ENCODE measurements at places on chromosomes 2 and 18.

- DNase-seq = no peak
Observed at GRCh38 chr2:74448771-74449170, 6.1 kb upstream of the INO80B start.

GRCh38 chr2:57396355-57397098, 650.1 kb upstream of the VRK2 start:
- no peak for DNase-seq

DNA sequence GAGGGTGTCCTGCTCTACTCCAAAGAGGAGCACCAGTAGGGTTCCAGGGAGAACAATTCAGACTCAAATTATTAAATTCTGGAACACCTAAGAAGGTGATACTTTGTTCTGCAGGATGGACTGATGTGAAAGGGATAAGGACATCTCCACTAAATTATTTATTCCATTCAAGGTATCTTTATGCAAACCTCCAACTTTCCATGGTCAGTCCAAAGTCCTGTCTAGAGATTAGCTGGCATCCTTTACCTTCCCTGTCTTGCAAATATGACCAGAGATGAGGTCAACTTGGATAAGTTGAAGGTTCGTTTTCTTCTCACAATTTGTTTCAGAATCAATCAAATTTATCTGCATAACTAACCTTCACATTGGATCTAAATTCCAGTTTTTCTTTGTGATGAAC, 8.7 kb upstream of the ZBTB14 start:
- no peak for DNase-seq

GRCh38 chr2:108787216-108787541, 608 bp downstream of the CCDC138 start:
- DNase-seq = no peak

- DNase-seq = no peak
Observed at GRCh38 chr18:7417727-7418126, 149.4 kb upstream of the PTPRM start.

DNA sequence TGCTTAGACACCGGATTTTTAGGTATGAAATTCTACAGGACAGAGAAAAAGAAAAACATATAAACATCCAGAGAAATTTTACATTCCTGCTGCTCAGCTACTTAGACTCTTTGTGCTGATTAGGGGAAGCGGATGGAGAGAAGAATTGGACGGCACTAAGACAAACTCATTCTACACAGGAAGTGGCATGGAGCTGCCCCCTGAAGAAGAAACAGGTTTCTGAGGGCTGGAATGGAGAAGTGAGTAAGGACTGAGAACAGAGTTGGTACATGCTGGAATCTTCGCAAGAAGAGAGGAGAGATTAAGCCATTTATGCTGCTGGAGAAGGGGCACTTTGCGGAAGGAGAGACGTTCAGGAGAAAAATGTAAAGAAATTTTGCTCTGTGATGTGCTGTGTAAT, 253.0 kb upstream of the ERBB4 start:
- DNase-seq = no peak

DNA sequence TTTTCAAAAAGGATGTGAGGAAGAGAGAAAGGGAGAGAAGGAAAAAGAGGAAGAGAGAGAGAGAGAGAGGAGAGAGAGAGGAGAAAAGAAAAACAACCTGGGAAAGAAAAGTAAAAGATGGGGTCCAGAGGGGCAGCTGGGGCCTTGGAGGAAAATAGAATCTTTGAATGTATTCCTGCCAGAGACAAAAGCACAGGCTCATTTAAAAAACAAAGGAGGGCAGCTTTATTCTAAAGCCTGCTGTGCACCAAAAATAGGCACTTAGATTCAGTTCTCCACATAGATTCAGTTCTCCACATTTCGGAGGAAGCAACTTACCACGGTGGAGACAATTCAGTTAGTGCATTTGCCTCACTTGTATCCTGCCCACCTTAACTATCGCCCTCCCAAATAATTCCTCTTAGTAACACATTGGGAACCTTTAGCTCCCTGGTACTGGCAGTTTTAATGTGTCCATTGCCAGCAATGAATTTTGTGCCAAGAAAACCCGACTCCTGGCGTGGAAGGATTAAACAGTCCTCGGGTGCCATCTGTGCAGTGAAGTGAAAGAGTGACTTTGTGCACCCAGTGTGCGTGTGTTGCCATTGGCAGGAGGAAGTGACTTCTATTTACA, 71.3 kb downstream of the DPP4 start:
- no peak for DNase-seq

GRCh38 chr2:232292395-232293154, 86.0 kb upstream of the ALPP start:
- no peak for DNase-seq

- DNase-seq = no peak
Observed at GRCh38 chr2:2164326-2164917, 166.7 kb downstream of the MYT1L start.

- no peak for DNase-seq
Observed at GRCh38 chr2:238497610-238498005, 70.9 kb downstream of the ASB1 start.

DNA sequence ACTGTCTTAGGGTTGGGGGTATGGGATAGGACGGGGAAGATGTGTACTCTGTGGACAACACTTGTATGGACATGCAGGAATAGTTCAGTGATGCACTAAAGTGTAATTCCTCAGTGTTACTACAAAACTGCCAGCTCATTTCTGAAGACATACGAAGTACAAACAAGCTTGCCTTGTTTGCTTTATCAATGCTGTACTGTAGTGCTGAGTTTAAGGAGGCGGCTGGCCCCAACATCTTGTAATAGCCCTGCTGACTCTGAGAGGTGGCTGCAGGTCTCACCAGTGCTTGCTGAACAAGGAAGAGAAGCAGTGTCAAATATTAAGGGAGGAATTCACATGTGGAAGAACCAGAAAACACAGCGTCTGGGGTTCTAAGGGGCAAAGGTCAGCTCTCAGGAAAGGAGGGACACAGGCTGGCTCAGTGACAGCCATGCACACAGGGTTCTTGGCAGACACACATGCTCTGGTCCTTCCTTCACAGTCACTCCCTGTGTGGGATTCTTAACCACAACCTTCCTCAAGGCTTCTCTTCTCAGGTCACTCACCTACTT, 39.8 kb upstream of the EVA1A start:
- no peak for DNase-seq

DNA sequence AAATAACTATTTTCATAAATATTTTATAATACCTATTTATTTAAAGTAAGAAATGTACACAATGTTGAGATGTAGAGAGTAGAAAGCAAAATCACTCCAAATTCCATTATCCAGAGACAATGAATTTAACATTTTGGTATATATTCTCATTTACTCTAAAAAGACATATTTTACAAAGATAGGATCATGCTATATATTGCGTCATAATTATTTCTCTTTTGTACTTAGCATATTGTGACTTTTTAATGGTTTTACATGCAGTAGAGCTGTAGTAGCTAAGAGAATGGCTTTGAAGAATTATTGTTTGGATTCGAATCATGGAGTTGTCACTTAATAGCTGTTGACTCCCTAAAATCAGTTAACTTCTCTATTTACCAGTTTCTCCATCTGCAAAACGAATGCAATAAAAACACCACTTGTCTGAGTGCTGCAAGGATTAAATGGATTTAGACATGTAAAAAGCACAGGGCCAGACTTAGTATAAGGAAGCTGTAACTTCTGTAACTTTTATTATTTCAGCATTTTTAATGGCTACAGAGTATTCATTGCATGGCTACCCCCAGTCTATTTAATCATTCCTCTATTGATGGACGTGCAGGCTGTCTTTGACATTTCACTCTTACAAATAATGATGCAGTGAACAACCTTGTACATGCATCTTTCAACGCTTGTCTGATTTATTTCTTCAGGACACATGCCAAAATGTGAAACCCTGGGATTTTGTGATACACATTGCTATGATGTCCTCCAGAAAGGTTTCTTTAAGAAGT, 33.2 kb downstream of the KCNS3 start:
- no peak for DNase-seq

DNA sequence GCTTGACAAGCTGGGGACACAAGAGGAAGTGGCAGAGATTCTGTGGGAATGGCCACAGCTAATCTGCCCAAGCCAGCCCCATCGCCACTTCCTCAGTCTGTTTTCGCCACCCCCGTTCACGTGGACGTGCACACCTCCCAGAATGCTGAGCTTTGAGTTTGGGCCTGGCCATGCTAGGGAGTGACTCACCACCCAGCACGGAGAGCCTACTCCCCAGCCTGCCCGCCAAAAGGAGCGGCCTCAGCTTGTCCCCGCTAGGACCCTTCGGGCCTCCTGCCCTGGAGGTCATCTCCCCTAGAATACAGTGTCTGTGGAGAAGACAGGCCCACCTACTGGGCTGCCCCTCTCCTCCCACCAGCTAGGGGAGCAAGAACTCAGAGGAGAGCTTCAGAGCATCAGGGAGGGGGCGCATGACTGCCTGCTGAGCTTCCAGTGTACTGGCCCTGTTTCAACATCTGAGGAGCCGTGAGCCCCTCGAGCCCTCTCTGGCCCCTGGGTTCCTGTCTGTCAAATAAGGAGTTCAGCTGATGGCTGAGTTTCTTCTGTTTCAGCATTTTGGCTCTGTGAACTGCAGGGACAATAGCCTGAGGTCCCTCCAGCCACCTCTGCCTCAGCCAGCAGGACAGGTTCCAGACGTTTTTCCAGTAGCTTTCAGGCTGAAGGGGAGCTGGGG, 5.1 kb downstream of the SLC35F6 start:
- DNase-seq = no peak

GRCh38 chr2:201118961-201119854, 3.2 kb downstream of the CFLAR start:
- no peak for DNase-seq

GRCh38 chr2:152161598-152161997, 14.0 kb downstream of the STAM2 start:
- no peak for DNase-seq

DNA sequence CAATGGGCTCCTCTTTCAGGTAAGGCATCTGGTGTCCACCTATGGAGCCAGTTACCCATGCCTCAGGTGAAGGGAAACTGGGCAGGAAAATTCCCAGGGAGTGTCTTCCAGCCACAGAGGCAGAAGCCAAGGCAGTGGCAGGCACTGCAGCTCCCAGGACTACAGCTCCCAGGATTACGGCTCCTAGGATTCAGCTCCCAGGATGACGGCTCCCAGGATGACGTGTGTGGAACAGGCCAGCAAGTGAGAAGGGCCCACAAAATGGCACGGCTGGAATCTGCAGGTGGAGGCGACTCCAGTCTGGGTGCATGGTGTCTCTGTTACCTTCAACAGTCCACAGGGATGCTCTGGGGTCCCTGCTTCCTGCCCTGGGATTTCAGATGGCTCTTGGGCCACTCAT, 92.1 kb downstream of the PTGR3 start:
- DNase-seq = no peak

DNA sequence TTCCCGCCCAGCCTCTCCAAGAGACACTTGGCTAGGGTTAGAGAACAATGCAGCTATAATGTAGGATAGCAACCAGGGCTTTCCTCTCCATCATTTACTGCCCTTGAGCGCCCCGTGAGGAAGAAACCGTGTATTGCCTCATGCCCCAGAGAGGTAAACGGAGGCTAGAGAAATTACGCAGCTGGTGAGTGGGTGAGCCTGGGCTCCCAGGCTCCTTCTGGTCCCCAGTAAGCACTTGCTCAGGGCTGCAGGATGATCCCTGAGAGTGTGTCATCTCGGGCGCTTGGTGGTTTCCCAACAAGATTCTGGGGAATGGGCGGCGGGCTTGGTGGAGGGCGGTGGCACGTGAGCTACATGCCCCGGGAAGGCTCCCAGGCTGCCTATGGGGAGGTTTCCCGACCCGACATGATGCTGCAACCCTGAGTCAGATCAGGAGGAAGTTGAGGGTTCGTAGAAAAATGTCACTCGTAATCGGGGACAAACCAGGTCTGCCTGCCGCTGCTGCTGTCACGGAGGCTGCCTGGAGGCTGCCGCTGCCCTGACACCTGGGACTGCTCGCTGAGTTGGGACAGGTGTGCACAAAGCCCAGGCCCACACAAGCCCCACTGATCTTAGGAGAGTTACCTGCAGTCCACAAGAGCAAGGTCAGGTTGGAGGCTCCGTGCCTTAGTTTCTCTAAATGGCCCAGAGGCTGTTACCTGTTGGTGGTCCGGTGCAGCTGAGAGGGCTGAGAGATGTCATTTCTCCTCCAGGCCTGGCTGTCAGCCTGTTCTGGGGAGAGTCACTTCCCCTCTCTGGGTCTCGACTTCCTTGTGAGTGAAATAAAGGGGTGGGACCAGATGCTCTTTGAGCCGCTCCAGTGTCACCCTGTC, at the start of gene GPR55:
TSS of gene GPR55 (minus strand) at position 773 of the 872 bp plus-strand sequence. CDS start 14,280 bp downstream, outside the sequence.
- peak; percentile 35 for DNase-seq

DNA sequence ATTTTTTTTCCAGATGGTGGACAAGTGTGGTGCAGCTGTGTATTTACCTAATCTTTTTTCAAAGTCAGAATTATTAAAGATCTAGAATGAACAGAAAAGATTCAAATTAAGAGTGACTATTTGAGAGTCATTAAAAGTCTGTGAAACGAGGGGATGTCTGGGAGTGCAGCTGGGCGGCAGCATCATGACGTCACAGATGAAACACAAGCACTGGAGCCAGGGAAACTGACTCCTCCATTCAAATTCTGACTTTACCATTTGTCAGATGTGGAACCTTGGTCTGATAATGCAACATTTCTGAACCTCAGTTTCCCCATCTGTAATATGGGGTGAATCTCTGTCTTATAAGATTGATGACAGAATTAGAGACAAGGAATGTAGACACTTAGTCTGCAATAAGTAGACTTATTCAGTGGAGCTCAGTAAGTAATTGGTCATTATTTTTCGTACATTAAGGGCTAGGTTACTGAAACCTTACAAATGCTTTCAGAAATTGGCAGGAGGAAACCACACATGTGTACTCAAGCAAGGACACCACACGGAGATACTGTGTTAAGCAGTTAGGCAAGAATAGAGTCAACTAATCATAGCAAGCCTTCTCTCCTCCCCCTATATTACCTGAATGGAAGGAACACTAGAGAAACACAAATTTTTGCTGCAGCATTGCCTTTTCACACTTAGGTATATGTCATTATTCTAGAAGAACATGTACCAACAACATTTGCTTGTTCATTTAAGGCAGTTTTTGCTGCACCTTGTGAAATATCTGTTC, 27.8 kb upstream of the CXXC1 start:
- DNase-seq = no peak

- DNase-seq = no peak
Observed at GRCh38 chr18:65749841-65750240, 971 bp upstream of the CDH7 start.

GRCh38 chr2:133773854-133774653, 205.8 kb upstream of the NCKAP5 start:
- no peak for DNase-seq

- DNase-seq = peak; percentile 46
Observed at GRCh38 chr2:218406949-218407618, 7.4 kb downstream of the CTDSP1 start.

DNA sequence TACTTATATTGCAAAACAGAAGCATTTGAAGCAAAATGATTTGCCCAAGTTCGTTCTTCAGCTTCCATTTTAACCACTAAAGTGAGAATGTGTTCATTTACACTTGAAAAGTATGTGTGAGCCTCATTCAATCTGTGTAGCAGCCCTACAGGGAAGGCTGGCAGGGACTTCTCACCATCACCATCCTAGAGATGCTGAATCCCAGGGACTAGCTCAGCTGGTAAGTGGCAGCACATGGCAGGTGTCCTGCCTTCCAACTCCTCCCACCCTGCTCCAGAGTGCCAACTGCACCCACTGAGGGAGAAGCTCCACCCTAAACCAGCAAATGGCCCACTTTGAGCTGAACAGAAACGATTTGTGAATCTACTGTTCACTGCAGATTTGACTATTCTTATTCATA, 91.5 kb downstream of the EN1 start:
- no peak for DNase-seq

Data from effector memory CD4-positive, alpha-beta T cell (primary cell).